Stimulated activated CD8-positive, alpha-beta memory T cell treated with anti-CD3 and anti-CD28 coated beads, Interleukin-7, amount 100 ng/mL, for 4 hours (primary cell): ENCODE measurements at places on chromosomes 7 and 10.

DNA sequence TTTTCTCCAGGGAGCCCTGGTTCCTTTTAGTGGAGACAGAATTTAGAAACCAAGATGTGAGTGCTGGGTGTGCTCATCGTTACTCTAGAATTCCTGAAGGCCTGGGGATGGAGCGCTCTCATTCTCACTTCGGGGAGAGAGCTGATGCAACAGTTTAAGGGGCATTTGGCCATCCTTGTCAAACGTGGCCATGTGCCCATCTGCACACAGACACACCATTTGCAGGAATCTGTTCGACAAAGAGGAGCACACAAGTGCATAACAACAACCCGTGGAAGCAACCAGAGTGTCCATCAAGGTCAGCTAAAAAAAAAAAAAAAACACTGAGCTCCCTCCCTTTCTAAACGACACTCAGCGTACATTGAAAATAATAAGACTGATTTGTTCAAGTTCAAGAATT lies 23.0 kb upstream of the RET start:
- no peak for DNase-seq

GRCh38 chr7:51376420-51377092 lies 59.9 kb upstream of the COBL start:
- no peak for DNase-seq

GRCh38 chr10:119337796-119338432 lies 130.5 kb downstream of the GRK5 start:
- no peak for DNase-seq

- DNase-seq = no peak
Observed at GRCh38 chr7:158043551-158044481, 543.8 kb downstream of the PTPRN2 start.

DNA sequence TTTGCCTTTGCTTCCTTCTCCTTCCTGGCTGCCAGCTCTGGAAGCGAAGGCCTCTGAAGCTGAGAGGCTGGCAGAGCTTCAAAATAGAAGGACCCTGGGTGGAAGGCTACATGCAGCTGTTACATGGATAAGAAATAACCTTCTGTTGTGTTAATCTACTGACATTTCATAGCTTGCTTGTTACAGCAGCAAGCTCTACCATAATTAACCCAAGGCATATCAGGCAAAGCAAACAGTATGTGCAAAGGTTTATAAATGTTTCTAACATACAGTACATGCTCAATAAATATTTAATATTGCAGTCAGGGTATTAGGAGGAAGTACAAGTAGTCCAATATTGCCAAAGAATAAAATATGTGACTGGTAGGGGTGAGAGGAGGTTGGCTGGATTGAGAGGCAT lies 55.6 kb upstream of the MKLN1 start:
- no peak for DNase-seq

DNA sequence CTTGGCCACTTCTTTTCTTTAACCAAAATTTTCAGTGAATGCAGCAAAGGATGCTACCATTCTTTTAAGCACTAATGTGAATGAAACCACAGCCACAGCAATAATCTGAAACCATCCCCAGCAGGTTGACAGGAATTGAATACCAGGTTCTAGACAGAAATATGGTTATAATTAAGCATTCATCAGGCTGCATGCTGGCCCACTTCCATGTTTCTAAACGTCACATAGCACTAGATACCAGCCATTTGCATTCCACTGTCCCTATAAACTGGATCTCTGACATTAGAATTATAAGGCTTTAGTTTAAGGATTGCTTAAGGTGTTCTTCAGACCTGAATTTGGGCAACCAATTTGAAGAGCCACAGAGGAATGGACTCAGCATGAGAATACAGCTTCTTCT lies 340.8 kb upstream of the KLF6 start:
- no peak for DNase-seq

GRCh38 chr10:112653215-112653614 lies 206.2 kb downstream of the VTI1A start:
- DNase-seq = no peak

DNA sequence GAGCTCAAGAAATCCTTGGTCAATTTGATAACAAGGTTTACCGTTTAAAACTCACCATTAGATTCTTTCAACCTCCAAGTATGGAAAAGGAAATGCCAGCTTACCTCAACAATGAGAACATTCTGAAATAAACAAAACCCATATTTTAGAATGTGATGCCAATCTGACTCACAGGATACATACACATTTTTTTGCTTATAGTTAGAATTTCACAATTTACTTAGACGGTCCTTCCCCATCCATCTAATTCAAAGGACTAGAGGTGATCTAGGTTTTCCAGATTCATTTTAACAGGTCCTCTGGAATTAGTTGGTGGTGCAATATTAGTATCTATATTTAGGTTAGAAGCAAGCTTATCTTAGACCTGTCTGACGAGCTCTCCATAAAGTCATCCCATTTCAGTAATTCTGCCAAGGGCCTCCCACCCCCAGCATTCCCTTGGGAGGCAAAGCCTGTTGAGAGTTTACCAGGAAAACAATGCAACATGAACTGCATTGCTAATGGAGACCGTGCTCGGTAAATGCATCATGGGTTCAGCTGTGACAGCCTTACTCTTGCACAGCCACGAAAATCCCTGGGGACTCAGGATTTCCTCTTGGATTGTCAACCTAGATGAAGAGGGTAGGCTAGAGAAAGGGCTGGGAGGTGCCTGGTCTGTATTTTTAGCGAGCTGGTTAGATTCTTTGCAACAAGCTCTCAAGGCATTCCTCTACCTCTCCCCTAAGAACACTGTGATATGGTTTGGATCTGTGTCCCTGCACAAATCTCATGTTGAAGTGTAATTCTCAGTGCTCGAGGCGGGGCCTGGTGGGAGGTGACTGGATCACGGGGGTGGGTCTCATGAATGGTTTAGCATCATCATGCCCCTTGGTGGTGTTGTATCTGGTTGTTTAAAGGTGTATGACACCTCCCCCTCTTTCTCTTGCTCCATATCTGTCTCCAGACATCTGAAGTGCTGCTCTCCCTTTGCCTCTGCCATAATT lies 93.8 kb downstream of the PRTFDC1 start:
- DNase-seq = no peak

GRCh38 chr7:137480824-137481365 lies 137.4 kb upstream of the PTN start:
- DNase-seq = no peak

GRCh38 chr7:139999516-139999915 lies 63.2 kb downstream of the PARP12 start:
- no peak for DNase-seq

DNA sequence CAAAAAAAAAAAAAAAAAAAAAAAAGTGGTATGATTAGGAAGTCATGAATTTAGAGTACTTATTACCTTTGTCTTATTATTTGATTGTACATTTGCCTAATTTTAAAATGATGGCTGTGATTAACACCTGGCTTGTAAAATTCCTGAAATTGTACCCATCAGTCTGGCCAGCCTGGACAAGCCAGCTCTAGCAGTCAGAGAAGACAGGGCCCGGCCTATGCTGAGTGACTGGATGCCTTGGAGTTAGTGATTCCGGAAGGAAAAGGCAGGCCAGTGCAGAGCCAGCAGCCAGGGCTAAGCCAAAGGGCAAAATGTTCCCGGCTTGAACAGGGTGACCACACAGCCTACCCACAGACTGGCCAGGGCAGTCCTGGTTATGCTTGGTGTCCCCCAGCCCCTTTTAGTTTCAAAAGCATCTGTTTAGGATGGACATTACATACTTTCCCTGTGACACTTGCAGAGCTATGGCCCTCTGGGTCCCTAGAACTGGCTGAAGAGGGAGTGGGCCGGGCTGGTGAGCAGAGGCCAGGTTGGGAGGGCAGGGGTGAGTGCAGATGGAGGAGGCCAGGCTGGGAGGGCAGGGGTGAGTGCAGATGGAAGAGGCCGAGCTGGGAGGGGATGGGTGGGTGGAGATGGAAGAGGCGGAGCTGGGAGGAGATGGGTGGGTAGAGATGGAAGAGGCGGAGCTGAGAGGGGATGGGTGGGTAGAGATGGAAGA lies 61.7 kb downstream of the PROSER2 start:
- DNase-seq = no peak

DNA sequence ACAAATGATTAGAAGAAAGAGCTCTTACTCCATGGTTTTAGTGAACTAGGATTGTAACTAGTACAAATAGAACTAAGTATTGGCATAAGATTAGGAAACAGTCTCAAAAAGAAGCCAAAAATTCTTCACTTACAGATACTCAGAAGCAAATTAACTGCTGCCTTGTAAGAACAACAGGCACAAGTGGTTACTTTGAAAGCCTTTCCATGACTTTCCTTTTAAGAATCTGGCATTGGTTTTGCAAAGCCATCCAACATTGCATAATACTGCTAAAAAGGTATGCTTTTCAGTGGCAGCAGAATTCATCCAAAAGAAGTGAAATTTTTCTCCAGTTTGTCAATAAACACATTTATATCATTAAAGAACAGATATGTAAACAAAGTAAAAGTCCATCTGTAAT lies 126.8 kb upstream of the ODAD2 start:
- no peak for DNase-seq

- DNase-seq = no peak
Observed at GRCh38 chr7:157425761-157426160, 89.0 kb downstream of the DNAJB6 start.

DNA sequence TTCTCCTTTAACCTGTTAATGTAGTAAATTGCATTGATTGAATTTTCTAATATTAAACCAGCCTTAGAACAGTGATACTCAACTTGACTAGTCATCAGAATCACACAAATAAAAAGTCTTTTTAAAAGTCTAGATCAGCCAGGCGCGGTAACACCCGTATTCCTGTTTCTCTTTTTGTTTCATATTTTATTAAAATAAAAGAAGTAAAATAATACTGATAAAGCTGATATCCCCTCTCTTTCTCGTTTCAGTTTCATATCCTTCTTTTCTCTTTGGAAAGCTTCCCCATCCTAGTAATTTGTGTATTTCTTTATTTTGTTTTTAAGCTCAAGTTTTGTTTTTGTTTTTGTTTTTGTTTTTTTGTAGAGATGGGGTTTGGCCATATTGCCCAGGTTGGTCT lies 9.3 kb downstream of the SMO start:
- DNase-seq = no peak

DNA sequence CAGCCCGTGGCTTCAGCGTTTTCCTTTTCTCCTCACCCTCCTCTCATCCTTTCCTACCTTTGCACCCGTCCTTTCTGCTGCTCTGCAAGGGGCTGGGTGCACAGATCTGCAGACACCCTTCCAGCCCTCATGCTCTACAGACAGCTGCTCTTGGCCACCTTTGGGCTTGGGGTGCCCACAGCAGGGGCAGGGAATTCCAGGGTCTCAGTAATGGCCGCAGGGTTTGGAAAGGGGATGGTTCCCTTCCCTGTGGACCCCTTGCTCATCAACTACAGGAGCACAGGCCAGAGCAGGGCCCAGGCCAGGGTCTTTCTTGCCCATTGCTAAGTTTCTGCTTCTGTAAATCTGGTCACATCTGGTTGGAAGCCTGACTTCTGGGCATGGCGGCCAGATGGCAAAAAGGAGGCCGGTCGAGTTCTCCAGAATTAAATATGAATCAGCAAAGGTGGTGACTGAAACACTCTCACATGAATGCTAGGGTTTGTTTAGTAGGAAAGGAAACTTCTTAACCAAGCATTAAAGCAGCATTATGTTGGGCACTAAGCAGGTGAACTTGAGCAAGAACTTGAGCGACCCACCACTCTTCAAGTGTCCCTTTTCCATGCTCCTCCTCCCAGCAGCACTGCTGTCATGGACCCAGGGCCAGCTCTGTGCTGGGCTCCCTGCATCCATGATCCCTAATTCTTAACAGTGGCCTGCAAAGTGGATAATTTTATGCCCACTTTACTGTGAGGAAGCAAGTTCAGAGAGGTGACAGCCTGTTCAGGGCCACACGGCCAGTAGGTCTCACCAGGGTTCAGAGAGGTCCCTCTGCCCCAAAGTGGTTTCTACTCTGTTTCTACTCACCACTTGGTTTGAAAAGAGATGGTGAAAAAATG lies 1.5 kb downstream of the ECHDC3 start:
- no peak for DNase-seq

DNA sequence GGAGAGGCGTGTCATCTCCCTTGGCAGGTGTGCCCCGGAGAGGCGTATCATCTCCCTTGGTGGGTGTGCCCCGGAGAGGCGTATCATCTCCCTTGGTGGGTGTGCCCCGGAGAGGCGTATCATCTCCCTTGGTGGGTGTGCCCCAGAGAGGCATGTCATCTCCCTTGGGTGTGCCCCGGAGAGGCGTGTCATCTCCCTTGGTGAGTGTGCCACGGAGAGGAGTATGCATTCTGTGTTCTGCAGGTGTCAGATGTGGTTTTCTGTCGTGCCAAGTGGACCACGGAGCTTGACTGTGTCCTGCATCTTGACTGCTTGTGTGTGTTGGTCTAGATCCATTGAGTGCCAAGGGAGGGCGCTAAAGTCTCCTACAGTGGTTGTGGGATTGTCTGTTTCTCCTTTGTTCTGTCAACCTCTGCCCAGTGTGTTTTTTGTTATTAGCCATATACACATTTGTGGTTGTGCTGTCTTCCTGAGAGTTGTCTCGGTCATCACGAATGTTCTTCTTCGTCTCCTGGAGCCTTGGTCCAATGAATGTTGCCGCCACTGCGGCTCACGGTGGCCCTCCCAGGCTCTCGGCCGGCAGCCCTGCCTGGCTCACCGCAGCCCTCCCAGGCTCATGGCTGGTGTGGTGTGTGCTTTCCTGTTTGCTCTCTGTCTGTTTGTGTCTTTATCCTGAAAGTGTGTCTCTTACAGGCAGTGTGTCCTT lies 96.8 kb downstream of the INPP5A start:
- DNase-seq = no peak

- DNase-seq = no peak
Observed at GRCh38 chr7:73971704-73972341, 56.1 kb upstream of the ELN start.

- no peak for DNase-seq
Observed at GRCh38 chr7:158702944-158703343, 1.7 kb downstream of the NCAPG2 start.

DNA sequence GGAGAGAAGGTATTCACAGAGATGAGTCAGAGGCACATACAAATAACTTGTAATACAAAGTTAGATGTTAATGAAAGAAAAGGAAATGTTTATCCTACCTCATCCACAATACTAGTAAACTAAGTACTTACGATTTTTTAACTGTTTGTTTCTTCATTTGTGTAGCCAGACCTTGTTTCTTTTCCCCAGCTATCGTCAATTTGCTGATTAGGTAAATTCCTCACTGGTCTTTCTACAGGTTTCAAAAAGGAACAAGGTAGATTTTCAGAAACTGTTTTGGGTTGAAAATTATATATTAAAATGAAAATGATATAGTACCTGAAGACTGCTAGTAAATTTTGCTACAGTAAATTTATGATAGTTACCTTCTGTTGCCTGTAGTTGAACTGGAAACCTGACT lies 56.6 kb downstream of the PON1 start:
- no peak for DNase-seq
